ENCODE measurements at places on chromosomes 12 and 14. TPM values are rescaled to one million over a fixed set of nuclear protein-coding genes. Genes with fewer than 3 reads are reported as not detected.

- no peak for DNase-seq
Observed at GRCh38 chr14:54207476-54208462, 189.0 kb upstream of the CDKN3 start.

DNA sequence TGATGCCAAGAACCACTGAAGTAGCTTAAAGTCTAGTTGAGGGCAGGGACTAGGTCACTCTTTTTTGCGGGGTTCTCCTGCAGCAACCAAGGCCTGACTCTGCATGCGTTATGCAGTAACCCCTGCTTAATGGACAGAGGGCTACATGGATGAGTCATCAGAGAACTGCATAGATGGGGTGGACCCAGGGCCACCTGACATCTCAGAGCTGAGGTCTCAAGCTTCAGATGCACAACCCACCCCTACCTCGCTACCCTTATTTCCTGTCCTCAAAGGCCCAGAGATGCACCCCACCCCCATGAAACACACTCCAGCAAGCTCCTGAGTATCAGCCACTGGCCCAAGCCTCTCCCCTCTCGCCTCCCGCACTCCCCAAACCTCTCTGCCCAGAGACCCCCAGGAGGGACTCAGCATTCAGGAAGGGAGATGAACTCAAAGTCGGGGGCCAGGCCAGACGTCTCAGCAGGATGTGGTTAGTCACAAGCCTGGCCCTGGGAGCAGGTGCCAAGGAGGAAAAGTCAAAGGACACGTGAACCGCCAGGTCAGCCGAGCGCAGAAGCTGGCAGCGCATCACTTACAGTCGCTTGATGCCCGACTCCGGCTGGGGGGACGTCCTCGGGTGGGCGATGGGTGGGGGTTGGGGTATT is 25.8 kb downstream of the SNRNP35 start:
- DNase-seq: no peak

- no peak for DNase-seq
Observed at GRCh38 chr14:49971156-49972130, 78.6 kb downstream of the ARF6 start.

GRCh38 chr12:50353869-50354593 is 42.4 kb downstream of the FAM186A start:
- DNase-seq: peak; percentile 20

GRCh38 chr12:78269620-78270019 is 438.9 kb downstream of the NAV3 start:
- DNase-seq: no peak

- no peak for DNase-seq
Observed at GRCh38 chr12:52063082-52063924, 6.5 kb upstream of the ATG101 start.

DNA sequence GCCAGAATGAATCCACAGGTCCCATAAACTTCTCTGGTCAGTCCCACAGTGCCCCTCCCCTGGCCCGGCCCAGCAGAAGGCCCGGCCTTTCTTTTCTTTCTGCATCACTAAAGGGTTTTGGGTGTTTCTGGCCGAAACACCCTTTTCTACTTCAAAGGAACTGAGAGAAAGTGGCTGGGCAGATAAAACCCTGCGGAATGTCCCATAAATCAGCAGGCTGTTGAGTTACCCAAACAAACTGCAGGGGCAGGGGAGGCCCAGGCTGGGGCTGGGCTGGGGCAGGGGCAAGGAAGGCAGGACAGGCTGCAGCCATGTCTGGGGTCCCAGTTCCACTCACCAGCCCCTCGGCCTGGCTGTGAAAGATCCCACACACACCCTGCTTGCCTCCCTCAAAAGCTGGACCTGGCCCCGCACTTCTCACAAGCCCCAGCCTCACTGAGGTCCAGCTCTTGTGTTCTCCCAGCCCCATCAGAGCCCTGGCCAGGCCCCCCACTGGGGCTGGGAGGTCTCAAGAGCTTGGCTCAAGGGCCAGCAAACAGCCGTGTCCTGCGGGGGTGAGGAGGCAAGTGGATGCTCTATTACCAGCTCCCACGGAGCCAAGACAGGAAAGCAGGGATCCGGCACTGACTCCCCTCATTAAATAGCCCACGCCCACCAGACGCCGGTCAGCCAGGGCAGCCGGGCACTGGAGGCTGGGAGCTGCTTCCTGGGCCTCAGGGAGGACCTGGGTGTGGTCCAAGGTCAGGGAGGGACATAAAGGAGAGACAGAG is 41.9 kb downstream of the CCNK start:
- peak; percentile 25 for DNase-seq

- peak; percentile 31 for DNase-seq
Observed at GRCh38 chr12:56631790-56632700, 1.9 kb upstream of the BAZ2A start.

GRCh38 chr12:121816925-121817647 is 13.3 kb downstream of the SETD1B start:
- DNase-seq: no peak

- DNase-seq: peak; percentile 15
Observed at GRCh38 chr12:109900752-109901580, 892 bp downstream of the TCHP start.

DNA sequence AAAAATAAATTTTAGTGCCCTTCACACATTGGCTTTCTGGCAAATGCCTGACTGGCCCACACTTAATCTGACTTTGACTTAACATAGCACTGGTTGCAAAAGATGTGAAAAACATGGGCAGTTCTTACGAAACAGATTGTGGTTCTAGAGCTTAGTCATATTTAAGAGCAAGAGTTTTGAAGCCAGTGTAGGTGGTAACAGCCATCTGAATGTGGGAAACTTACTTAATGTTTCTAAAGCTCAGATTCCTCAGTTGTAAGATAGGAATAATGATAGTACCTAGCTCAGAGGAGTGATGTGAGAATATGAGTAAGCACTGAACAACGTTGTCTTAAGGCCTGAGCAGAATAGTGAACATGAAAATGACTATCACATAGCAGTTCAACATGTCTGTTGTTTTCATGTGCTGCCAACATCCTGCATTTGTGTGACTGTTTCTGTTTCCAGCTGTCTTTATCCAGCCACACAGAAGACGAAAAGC is 262.7 kb downstream of the SYT1 start:
- peak; percentile 99 for DNase-seq

GRCh38 chr12:106681210-106681609 is 93.3 kb upstream of the RIC8B start:
- no peak for DNase-seq

GRCh38 chr14:49089107-49089506 is 497.1 kb downstream of the RPS29 start:
- no peak for DNase-seq

- DNase-seq: no peak
Observed at GRCh38 chr12:59677857-59678256, 82.0 kb downstream of the SLC16A7 start.

GRCh38 chr12:127083008-127083949 is 1183.7 kb upstream of the TMEM132C start:
- peak; percentile 86 for DNase-seq

DNA sequence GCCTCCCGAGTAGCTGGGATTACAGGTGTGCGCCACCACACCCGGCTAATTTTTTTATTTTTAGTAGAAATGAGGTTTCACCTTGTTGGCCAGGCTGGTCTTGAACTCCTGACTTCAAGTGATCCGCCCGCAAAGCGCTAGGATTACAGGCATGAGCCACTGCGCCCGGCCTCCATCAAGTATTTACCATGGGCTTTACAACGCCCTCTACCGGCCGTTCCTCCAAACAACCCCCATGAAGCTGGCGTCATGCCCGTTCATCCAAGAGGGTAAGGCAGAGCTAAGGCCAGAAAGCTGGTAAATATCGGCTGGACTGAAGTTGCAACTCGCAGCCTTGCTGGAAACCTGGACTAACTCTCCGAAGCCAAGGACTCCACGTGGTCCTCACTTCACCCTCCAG is 41.6 kb downstream of the RNF34 start:
- no peak for DNase-seq

DNA sequence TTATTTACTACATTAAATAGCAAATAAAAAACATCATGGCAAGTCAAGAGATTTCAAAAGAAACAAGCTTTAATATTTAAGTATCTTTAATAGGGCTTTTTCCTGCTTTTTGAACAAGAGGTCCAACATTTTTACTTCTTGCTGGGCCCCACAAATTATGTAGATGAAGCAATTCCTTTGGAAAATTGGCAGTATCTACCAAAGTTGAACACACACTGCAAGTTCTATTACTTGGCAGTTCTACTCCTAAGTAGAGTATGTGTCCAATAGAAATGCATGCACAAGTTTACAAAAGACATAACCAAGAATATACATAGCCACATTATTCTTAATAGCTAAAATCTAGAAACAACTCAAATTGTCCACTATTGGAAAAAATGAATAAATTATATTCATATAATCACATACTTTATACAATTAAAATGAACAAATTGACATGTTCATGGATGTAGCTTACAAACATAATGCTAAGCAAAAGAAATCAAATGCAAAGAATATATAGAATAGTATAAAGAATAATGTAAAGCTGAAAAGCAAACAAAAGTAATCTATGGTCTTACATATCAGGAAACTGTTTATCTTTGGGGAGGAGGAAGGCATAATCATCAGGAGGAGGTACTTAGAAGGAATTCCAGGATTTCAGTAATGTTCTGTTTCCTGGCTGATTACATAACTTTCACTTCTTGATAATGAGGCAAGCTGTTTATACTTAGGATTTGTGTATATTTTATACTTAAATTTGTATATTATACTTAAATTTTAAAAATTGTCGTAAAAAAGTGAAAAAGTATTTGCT is 6.5 kb upstream of the TMBIM4 start:
- DNase-seq: no peak

DNA sequence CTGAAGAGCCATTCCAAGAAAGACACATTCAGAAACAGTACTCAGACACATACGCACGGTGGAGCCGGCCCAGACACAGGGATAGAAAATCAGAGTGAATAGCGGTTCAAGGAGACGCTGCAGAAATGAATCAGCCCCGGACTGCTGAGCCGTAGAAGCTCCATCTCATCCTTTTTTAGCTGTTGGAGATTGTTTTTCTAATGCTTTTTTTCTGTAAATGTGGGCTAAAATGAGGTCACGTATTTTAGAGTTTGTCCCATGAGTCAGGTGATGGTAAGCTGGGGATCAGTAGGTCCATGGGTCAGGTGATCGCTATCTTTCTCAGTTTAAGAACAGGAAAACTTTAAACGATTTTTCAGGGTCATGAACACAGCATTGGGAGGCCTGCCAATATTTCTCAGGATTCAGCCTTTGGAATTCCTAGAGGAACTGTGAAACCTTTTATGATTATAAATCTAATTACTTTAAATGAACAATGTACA is 202.4 kb downstream of the ITPR2 start:
- peak; percentile 95 for DNase-seq

GRCh38 chr14:67569651-67570290 is 30.3 kb downstream of the PIGH start:
- no peak for DNase-seq

GRCh38 chr12:3152892-3153291 is 75.7 kb downstream of the TSPAN9 start:
- DNase-seq: no peak

DYNLL1 gene
- 222 TPM for total RNA-seq

CLEC14A gene
- 2.6 TPM for total RNA-seq

NTF3 gene
- 1.5 TPM for total RNA-seq

LUM gene
- 217 TPM for total RNA-seq

CGRRF1 gene
- 23.0 TPM for total RNA-seq

KITLG gene
- 64.6 TPM for total RNA-seq

AICDA gene
- not detected for total RNA-seq

CCDC175 gene
- not detected for total RNA-seq

HCAR1 gene
- total RNA-seq: 1.5 TPM

ANKRD33 gene
- total RNA-seq: under 0.01 TPM

VSX2 gene
- total RNA-seq: not detected

TMEM132C gene
- under 0.01 TPM for total RNA-seq

Measured in fibroblast of lung (primary cell).